ENCODE measurements at places on chromosomes 7 and 10.
A peak's percentile ranks its signal among the peaks of the same experiment; 100 is the strongest.

- no peak for DNase-seq
- H3K27me3 ChIP-seq: peaks cover 3% of the 10 kb centered on the region
- H3K4me3 ChIP-seq: no peak overlapping the region
Measured at GRCh38 chr7:11191574-11192220, 218.0 kb downstream of the PHF14 start.

DNA sequence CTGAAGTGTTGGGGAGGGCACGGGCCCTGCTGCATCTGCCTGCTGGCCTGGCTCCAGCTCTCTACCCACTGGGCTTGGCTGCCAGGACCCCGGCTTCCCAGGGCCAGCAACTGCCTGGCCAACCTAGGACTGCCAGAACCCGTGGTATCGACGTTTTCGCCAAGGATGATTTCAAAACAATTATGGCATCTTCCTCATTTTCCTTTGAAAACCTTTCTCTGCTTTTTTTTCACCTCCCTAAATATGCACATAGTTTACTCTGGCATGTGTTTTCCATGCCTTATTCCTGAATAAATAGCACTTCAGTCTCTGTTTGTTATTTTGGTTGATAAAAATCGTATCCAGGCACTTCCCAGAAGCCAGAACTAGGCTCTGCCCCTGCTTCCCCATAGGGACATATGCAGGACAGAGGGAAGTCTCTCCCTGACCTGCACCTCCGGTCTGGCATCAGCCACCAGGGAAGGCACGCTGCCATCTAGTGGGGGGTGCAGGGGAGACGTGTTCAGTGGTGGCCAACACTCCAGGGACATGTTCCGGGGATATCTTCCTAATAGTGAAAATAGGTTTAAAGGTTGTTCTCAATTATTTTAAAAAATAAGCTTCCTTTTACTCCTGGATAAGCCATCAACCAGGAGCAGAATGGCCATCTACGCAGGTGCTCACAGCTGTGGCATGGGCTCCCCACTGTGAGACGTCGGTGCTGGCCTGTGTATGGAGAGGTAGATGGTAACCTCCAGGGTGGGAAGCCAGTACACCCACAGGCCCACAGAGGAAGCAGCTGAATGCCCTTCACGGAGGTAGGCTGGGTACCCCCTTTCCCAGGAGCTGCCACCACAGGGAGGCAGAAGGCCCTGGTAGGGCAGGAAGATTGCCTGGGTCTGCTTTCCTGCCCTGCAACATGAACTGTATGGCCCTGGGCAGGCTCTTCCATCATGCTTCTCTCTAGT lies 30.7 kb upstream of the ANTXRL start:
- no peaks in the 10 kb centered on the region for H3K27me3 ChIP-seq
- peak; percentile 21 for DNase-seq
- H3K4me1 ChIP-seq: peaks cover 5% of the 10 kb centered on the region
- H3K4me3 ChIP-seq: no peak overlapping the region
- peaks cover 27% of the 10 kb centered on the region for H3K36me3 ChIP-seq

DNA sequence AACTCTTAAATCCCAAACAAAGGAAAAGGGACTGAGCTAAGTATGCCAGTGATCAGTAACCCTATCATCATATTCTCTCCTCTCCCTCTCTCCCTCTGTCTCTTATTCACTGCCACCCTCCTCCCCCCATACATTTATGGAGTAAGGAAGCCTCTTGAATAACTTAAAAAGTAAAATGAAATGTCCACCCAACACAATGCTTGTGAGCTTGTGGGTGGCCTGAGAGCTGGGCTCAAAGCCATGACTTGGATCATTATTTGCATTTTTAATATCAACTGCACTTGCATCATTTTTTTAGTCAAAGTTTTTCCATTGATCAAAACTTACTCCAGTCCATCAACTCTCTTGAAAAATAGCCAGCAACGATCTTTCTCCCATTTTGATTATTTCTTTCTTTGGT lies 46.8 kb downstream of the FAM107B start:
- H3K4me1 ChIP-seq: peaks cover 16% of the 10 kb centered on the region
- no peak overlapping the region for H3K4me3 ChIP-seq
- no peak overlapping the region for H3K27ac ChIP-seq
- peaks cover 4% of the 10 kb centered on the region for H3K27me3 ChIP-seq
- peaks cover 4% of the 10 kb centered on the region for H3K36me3 ChIP-seq

- H3K36me3 ChIP-seq: no peaks in the 10 kb centered on the region
- H3K27me3 ChIP-seq: peaks cover 5% of the 10 kb centered on the region
- no peak for DNase-seq
- no peak overlapping the region for H3K27ac ChIP-seq
Measured at GRCh38 chr10:680146-680545, 9.3 kb downstream of the DIP2C start.

DNA sequence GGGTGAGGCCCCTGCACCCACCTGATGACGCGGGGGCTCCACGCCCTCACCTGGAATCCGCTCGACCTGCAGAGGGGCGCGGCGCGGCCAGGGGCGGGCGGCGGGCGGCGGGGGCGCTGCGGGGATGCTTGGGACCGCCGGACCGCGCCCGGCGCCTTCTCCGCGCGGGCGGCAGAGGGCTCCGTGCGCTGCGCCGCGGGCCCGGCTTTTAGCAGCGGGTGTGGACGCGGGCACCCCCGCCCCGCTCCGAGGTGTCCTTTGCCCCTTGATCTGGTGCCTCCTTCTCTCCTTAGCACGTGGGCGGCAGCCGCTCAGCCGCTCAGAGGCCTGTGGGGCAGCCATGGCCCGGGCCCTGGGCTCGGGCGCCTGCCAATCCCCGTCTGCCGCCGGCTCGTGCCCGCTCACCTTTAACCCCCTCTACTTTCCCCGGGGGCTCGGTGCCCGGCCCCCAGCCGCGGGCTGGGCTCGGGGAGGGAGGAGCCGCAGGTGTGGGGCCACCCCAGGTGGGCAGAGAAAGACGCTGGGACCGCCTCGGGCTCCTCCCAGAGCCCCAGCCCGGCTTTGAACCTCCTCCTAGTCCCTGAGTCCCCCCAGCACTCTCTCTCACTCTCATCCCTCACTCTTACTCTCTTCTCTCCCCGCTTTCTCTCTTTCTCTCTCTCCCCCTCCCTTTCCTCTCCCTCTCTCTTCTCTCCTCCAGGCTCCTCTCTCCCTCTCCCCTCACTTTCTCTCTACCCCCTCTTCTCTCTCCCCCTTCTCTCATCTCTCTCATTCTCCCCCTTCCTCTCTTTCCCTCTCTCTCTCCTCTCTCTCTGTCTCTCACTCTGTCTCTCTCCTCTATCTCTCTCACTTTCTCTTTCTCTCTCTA lies 19.7 kb upstream of the VPS37D start:
- H3K27me3 ChIP-seq: peaks cover 48% of the 10 kb centered on the region
- no peak for DNase-seq
- peak overlapping the region; percentile 13 for H3K4me3 ChIP-seq
- no peaks in the 10 kb centered on the region for H3K36me3 ChIP-seq
- H3K4me1 ChIP-seq: no peaks in the 10 kb centered on the region

- H3K27ac ChIP-seq: peak overlapping the region; percentile 98
- H3K4me1 ChIP-seq: peaks cover 80% of the 10 kb centered on the region
- no peak for DNase-seq
- H3K27me3 ChIP-seq: no peaks in the 10 kb centered on the region
- H3K36me3 ChIP-seq: peaks cover 35% of the 10 kb centered on the region
Measured at GRCh38 chr7:55532150-55532917, 40.0 kb downstream of the VOPP1 start.

DNA sequence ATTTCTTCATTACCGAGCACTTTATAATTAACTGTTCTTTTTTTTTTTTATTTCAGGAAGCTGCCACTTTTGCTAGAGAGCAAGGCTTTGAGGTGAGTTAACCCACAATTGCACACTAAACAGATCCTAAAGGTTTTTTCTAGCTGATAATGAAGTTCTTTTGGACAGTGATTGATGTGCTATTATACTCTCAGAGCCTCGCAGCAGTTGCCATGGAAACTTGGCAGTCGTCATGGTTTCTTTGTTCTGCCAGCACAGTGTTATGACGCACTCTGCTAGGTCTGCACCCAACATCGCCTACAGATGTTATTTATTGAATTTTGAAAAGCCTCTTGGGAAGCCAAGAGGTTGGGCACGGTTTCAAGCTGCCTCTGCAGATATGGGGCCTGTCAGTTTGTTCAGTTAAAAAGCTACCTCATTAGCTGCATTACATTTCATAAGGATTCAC lies 237.2 kb upstream of the KAT6B start:
- peaks cover 74% of the 10 kb centered on the region for H3K4me1 ChIP-seq
- H3K27me3 ChIP-seq: no peaks in the 10 kb centered on the region
- peaks cover 13% of the 10 kb centered on the region for H3K36me3 ChIP-seq
- H3K27ac ChIP-seq: peak overlapping the region; percentile 91
- peak; percentile 75 for DNase-seq

GRCh38 chr10:118543714-118544400 lies 51.6 kb downstream of the PRLHR start:
- no peaks in the 10 kb centered on the region for H3K36me3 ChIP-seq
- H3K27ac ChIP-seq: no peak overlapping the region
- H3K4me1 ChIP-seq: no peaks in the 10 kb centered on the region

- H3K27me3 ChIP-seq: no peaks in the 10 kb centered on the region
- no peak overlapping the region for H3K27ac ChIP-seq
- DNase-seq: no peak
- peaks cover 6% of the 10 kb centered on the region for H3K4me1 ChIP-seq
- H3K36me3 ChIP-seq: peaks cover 3% of the 10 kb centered on the region
- no peak overlapping the region for H3K4me3 ChIP-seq
Measured at GRCh38 chr7:101924171-101924570, 106.7 kb downstream of the CUX1 start.

DNA sequence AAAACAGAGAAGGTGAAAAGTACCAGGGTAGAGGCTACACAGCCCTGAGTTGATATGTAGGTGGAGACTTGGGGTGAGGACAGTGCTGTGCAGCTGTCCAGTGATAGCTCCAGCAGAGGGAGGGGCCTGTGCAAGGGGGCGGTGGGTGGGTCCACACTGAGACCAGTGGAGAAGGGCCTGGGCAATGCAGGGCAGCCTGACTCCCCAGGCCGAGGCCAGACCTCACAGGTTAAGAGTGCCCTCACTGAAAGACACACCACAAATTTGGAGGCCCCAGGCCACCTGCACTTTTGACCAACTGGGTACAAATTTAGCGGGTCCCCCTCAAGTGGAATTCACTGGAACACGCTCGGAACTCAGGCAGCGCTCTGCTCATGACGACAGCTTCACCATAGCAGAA lies 6.7 kb upstream of the RASGEF1A start:
- H3K4me1 ChIP-seq: peaks cover 5% of the 10 kb centered on the region
- no peak for DNase-seq
- peaks cover 68% of the 10 kb centered on the region for H3K27me3 ChIP-seq
- no peak overlapping the region for H3K4me3 ChIP-seq

DNA sequence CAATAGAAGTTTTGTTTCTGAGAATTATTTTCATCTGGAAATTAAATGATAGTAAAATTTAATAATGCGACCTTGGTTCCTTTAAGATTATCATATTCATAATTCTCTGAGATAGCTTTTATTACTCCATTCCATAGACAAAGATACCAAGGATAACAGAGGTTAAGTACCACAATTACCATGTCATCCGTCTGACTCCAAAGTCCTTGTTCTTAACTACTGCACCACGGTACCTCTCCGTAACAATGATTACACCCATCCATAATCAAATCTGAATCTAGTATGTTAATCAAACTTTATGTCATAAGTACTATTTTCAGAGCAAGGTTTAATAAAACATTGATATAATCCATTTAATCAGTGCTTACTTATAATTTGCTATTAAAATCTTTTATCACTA lies 8.4 kb downstream of the ZDHHC6 start:
- H3K27ac ChIP-seq: no peak overlapping the region
- no peak for DNase-seq
- H3K36me3 ChIP-seq: peaks cover 40% of the 10 kb centered on the region

- no peak overlapping the region for H3K4me3 ChIP-seq
- H3K36me3 ChIP-seq: peaks cover 12% of the 10 kb centered on the region
- no peak overlapping the region for H3K27ac ChIP-seq
Measured at GRCh38 chr10:49831352-49832035, 69.4 kb upstream of the OGDHL start.

- H3K27ac ChIP-seq: no peak overlapping the region
- H3K36me3 ChIP-seq: no peaks in the 10 kb centered on the region
- peaks cover 52% of the 10 kb centered on the region for H3K27me3 ChIP-seq
- DNase-seq: no peak
Measured at GRCh38 chr10:15718694-15719048, 1.1 kb downstream of the ITGA8 start.

DNA sequence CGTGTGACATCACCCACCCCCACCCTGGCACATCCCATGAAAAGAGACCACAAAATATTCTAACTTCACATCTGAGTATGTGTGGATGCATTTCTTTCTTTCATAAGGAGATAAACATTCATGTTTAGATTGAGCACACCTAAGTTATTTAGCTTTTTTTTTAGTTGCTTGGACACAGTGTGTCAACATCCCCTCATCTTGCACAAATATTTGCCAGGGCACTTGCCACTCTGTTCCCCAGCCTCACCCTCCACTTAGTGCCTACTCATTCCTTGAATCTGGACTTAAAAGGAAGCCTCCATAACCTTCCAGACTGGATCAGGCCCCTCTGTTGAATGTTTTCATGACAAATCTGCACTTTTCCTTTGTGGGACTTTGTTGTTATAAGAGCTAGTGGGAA lies 338.9 kb upstream of the IGFBP3 start:
- no peak overlapping the region for H3K27ac ChIP-seq
- no peaks in the 10 kb centered on the region for H3K27me3 ChIP-seq
- H3K4me1 ChIP-seq: no peaks in the 10 kb centered on the region

- no peaks in the 10 kb centered on the region for H3K4me1 ChIP-seq
- H3K27ac ChIP-seq: no peak overlapping the region
- H3K27me3 ChIP-seq: no peaks in the 10 kb centered on the region
- DNase-seq: no peak
- no peak overlapping the region for H3K4me3 ChIP-seq
Measured at GRCh38 chr7:83849131-83849530, 200.2 kb upstream of the SEMA3E start.

GRCh38 chr7:131961054-131961680 lies 404.7 kb upstream of the PODXL start:
- no peak overlapping the region for H3K27ac ChIP-seq
- peaks cover 4% of the 10 kb centered on the region for H3K27me3 ChIP-seq
- H3K36me3 ChIP-seq: no peaks in the 10 kb centered on the region

- H3K4me1 ChIP-seq: peaks cover 13% of the 10 kb centered on the region
- peaks cover 84% of the 10 kb centered on the region for H3K27me3 ChIP-seq
- no peak overlapping the region for H3K4me3 ChIP-seq
- no peaks in the 10 kb centered on the region for H3K36me3 ChIP-seq
- DNase-seq: no peak
Measured at GRCh38 chr10:101136007-101136707, 5.1 kb downstream of the TLX1 start.

GRCh38 chr7:50349399-50349798 lies 44.9 kb downstream of the IKZF1 start:
- H3K27ac ChIP-seq: peak overlapping the region; percentile 93
- H3K4me3 ChIP-seq: peak overlapping the region; percentile 53
- peaks cover 95% of the 10 kb centered on the region for H3K4me1 ChIP-seq
- peaks cover 70% of the 10 kb centered on the region for H3K36me3 ChIP-seq

GRCh38 chr7:49791088-49791741 lies 17.8 kb downstream of the VWC2 start:
- H3K27ac ChIP-seq: no peak overlapping the region
- no peaks in the 10 kb centered on the region for H3K36me3 ChIP-seq
- no peaks in the 10 kb centered on the region for H3K4me1 ChIP-seq
- no peak overlapping the region for H3K4me3 ChIP-seq
- DNase-seq: no peak
- H3K27me3 ChIP-seq: peaks cover 2% of the 10 kb centered on the region
